ENCODE measurements at places on chromosomes 5 and 9. TPM values are rescaled to one million over a fixed set of nuclear protein-coding genes. Genes with fewer than 3 reads are reported as not detected.

GRCh38 chr5:149913436-149914419 is 30.9 kb downstream of the PDE6A start:
- H3K27ac ChIP-seq, result no peak overlapping the region
- no peaks in the 10 kb centered on the region for H3K36me3 ChIP-seq
- H3K27me3 ChIP-seq, result no peaks in the 10 kb centered on the region
- H3K4me3 ChIP-seq, result no peak overlapping the region
- DNase-seq, result no peak

- no peaks in the 10 kb centered on the region for H3K36me3 ChIP-seq
- DNase-seq, result no peak
- no peak overlapping the region for H3K27ac ChIP-seq
- peaks cover 5% of the 10 kb centered on the region for H3K4me1 ChIP-seq
- H3K27me3 ChIP-seq, result no peaks in the 10 kb centered on the region
Observed at GRCh38 chr9:2675834-2676233, 41.5 kb upstream of the KCNV2 start.

DNA sequence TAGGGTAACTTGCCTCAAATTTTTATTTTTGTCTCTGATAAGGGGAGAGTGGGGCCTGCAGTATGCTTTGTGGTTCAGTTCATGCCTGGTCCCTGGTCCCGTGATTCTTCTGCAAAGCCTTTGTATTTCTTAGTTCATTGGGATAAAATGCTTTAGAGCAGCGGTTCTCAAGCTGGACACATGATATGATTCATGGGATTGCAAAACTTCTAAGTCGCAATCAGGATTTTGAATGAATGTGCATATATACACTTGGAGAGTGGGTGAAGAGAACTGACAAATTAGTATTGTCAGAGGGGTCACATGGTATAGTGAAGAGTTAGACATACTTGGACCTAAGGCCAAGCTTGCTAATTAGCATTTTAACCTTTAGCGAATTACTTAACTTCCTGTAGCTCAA is 265.4 kb upstream of the KLF9 start:
- no peak for DNase-seq
- no peaks in the 10 kb centered on the region for H3K4me1 ChIP-seq
- no peak overlapping the region for H3K4me3 ChIP-seq
- H3K36me3 ChIP-seq, result no peaks in the 10 kb centered on the region
- H3K27ac ChIP-seq, result no peak overlapping the region
- H3K27me3 ChIP-seq, result no peaks in the 10 kb centered on the region

GRCh38 chr5:115098041-115098702 is 71.5 kb downstream of the TRIM36 start:
- no peaks in the 10 kb centered on the region for H3K4me1 ChIP-seq
- H3K36me3 ChIP-seq, result no peaks in the 10 kb centered on the region
- H3K27ac ChIP-seq, result no peak overlapping the region
- no peaks in the 10 kb centered on the region for H3K27me3 ChIP-seq
- H3K4me3 ChIP-seq, result no peak overlapping the region

DNA sequence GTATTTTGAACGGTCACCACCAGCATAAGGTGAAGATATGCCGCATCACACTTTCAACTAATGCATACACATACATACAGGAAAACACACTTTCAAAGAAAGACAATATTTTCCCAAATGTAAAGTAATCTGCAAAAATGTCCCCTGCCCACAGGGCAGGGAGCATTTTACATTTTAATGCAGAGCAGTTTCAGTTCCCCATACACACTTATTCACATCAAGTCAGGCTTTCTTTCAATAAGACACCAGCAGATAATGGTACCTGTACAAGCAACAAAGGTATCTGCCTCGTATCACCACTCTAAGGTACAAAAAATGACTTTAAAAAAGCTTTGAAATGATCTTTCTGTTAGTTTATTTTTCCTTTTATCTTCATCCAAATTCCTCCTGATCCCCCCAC is 247.1 kb upstream of the CCNG1 start:
- DNase-seq, result no peak
- H3K4me3 ChIP-seq, result no peak overlapping the region
- no peaks in the 10 kb centered on the region for H3K36me3 ChIP-seq
- H3K4me1 ChIP-seq, result no peaks in the 10 kb centered on the region
- H3K27ac ChIP-seq, result no peak overlapping the region

GRCh38 chr5:13943676-13944075 is 812 bp downstream of the DNAH5 start:
- no peak for DNase-seq
- no peaks in the 10 kb centered on the region for H3K27me3 ChIP-seq
- no peaks in the 10 kb centered on the region for H3K4me1 ChIP-seq

OBP2B gene
- 1.6 TPM for total RNA-seq

- no peak for DNase-seq
- no peaks in the 10 kb centered on the region for H3K27me3 ChIP-seq
- no peak overlapping the region for H3K27ac ChIP-seq
- H3K36me3 ChIP-seq, result no peaks in the 10 kb centered on the region
Observed at GRCh38 chr5:158376679-158377078, 517.7 kb upstream of the CLINT1 start.

DNA sequence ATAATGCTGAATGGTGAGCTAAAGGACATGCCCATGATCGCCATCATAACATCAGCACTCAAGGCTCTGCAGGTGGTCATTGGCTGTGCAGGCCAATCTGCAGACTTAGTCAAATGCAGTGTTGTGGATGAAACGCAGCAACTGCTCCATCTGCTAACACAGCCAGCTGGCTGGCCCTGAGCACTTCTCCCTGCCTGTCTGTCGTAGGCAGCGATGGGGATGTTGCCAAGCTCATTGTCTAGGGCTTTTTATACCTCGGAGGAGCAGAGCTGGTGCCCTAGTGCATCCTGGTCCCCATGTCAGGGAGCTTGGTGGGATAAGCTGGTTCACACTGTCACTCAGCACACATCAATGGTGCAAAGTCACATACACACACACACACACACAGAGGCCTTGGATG is 189.4 kb downstream of the TENT4A start:
- DNase-seq, result no peak
- H3K4me3 ChIP-seq, result no peak overlapping the region
- H3K4me1 ChIP-seq, result no peaks in the 10 kb centered on the region
- no peaks in the 10 kb centered on the region for H3K36me3 ChIP-seq

PRRT1B gene
- 25.4 TPM for total RNA-seq
